ENCODE measurements at places on chromosomes 5 and 9.

GRCh38 chr5:14178091-14178490 lies 34.9 kb downstream of the TRIO start:
- DNase-seq = no peak

- no peak for DNase-seq
Measured at GRCh38 chr5:1343931-1344901, 683 bp downstream of the CLPTM1L start.

DNA sequence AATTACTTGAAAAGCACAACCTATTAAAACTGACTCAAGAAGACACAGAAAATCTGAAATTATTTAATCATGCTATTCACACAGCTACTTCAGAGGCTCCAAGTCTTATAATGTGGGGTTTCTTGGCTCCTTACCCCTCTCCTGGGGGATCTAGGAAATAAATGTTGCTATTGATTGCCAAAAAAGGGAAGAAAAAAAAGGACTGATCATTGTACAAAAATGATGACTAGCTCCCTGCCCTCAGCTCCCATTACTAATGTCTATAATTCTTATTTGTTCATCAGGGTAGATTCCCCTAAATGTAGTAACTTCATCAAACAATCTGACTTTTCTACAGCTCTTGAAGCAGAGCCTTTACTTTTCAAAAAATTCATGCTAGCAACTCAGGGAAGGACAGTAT lies 3.3 kb upstream of the SMC5 start:
- DNase-seq = no peak

DNA sequence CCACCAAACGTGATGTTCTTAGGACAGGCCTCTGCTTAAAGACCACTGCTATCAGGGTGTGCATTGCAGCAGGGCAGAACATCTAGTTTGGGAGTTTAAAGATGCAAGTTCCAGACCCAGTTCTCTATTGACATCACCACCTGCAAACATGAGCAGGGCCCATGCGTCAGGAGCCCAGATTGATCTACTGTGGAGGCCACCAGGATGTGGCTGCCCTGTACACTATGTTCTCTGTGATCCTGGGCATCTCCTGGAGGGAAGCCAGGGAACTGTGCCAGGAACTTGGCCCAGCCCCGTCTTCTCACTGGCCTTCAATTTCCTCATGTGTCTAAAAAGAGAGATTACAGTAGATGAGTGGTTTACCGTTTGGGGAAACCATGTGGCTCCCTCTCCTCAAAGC lies 87.1 kb downstream of the PDE6A start:
- DNase-seq = peak; percentile 88

DNA sequence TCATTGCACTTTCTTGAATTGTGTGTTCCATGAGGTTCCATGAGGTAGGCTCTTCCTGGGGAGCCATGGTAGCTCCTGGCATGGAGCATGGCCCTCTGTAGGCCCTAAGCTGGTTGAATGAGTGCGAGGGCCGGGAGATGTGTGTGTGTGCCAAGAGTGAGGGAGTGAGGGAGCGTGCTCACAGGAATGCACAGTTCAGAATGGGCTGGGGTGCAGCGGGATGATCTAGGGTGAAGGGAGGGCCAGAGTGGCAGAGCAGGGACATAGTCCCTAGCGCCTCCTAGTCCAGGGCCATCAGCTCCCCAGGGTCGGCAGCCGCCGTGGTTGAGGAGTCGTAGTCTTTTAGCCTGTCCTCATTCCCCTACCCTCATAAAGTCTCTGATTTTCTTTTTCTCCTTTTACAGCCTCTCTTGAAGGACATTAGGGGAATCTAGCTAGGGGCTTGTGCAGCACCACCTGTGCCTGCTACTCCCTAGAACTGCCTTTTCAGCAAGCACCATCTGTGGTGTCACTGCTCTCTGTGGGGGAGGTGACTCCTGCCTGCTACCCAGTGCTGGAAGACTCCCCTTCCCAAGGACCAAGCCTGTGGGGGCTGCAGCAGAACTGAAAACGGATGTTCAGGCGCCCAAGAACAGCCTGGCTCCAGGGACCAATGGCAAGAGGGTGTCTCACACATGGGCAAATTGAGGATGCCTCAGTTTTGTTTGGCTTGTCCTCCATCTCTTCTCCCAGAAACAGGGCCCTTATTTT lies 65.3 kb upstream of the PPARGC1B start:
- DNase-seq = no peak

DNA sequence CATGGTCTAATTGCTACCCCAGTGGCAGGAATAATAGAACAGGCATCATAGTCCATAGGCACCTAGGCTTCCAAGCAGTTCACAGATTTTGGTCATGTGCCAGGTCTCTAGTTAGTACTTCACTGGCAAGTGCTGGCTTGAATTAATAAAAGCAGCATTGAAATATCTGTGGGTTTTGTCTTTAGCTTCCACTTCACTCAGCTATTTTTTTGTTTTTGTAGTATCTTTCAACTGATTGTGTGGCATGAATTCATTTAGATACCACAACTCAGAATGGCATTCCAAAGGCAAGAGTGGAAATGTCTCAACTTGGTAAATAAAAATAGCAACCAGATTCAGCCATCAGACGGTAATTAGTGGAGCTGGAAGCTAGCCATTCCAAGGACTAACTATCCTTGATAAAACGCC lies 27.9 kb upstream of the ITGA2 start:
- no peak for DNase-seq

DNA sequence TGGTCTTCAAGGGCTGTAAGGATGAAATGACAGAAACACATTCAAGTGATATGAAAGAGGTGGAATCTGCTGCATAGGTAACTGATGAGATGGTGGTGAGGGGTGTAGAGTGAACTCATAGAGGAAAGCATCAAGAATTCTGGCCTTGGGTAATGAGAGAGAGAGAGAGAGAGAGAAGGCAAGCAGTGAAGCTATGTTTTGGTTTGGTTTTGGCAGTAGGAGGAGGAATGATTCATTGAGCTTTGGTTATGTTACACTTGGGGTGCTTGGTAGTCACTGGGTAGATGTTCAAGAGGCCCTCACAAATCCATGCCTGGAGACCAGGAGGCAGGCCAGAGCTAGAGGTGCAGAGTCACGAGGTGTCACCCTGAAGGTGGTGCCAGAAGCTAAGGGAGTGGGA lies 89.5 kb downstream of the EGFLAM start:
- DNase-seq = no peak

GRCh38 chr5:36444582-36445418 lies 143.1 kb upstream of the RANBP3L start:
- peak; percentile 82 for DNase-seq

DNA sequence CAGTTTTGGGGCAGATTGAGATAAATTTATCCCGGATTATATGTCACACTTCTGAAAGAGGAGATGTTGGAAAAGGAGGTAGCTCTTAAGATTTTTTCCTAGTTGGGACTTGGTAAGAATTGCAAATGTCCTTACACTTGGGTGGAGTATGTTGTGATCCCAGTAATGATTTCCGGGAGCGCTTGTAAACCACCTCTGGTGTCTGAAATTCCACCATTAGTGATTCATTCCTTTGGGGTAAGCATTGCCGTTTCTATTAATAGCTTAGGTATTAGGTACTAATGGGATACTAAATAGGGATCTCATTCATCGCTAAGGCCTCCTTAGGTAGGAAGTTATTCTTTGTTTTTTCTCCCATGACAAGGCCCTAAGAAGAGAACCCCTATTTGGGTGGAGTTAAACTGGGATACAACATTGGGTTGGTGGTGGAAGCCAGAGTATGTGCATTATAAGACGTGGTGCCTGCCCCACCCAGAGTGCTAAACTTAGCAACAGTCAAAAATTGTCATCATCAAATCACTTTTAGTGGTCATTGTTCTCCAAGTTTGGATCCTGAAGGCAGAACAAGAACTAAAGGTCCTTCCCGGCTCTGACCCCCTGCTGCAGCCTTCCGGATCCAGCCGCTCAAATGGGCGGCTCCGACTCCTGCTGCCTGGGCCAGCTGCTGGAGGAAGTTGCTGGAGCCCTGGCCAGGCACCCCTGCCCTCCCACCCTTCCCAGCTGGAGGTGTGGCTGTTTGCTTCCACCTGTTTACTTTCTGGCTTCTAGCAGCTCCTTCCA lies 31.7 kb upstream of the DAB2IP start:
- DNase-seq = peak; percentile 80

DNA sequence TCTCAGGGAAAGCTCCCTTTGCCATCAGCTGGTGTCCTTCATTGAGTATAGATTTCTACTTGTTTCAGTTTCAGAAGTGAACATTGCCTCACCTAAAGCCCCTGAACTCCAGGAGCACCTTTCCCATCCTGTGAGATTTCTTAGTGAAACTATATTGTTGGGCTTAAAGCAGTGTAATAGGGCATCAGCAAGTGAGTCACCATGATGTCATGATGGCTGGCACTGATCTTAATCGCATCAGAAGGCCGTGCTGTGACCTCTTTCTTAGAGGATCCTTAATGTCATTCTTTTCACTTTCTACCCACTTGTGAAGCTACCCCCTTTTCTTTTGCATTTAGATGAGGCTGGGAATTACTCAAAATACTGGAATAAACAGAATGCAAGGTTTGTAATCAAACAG lies 401.3 kb downstream of the MTRR start:
- DNase-seq = no peak

GRCh38 chr5:122163121-122164069 lies 34.0 kb downstream of the ZNF474 start:
- DNase-seq = peak; percentile 44

DNA sequence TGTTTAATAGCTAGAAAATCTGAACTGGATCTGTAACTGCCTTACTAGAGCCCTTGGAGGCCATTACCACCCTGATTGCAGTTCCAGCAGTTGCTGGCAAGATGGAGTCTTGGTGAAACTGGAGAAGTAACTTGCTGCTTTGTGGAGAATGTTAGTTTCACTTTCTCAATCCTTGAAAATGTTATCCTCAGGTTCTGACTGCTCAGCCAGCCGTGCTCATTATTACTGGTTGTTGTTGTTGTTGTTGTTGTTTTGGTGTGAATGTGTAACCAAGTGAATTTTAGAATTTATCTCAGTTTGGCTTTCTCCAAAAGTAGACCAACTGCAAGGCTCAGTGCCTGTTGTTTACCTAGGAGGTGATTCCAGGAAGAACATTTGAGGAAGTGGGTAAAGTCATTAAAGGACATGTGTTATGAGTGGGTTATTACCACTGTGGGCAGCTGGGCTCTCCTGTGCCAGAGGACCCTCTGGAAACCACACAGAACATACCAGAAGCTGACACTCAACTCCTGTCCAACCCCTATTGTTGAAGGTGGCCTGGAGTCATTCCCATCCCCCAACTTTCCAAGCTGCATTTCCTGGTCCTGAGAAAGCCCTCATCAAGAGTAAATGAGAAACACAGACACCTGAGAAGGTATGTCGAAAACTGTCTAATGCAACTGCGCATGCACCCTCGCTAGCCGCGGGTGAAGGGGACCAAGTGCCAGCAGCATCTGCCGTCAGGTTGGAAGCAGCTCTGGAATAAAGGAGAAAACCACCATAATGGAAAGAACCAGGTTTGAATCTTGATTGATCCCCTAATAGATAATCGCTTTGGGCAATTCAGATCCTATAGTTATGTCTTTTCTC lies 111.6 kb downstream of the CMYA5 start:
- DNase-seq = no peak

DNA sequence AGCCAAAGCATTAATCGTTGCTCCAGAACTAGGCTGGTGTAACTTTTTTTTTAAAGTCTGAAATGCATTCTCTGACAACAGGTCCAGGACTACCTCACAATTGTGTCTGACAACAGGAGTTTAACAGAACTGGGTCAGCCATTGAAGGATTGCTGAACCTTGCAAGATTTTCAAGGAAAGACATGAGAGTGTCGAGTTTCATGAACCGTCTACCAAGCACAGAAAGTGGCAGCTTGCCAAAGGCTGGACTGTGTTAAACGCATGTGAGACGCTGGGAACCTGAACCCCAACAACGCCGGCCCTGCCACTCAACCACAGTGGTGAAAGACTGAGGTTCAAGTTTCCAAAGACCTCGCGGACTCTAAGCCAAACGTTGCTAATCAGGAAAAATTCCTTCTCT lies 79.1 kb downstream of the LHFPL2 start:
- DNase-seq = peak; percentile 84

DNA sequence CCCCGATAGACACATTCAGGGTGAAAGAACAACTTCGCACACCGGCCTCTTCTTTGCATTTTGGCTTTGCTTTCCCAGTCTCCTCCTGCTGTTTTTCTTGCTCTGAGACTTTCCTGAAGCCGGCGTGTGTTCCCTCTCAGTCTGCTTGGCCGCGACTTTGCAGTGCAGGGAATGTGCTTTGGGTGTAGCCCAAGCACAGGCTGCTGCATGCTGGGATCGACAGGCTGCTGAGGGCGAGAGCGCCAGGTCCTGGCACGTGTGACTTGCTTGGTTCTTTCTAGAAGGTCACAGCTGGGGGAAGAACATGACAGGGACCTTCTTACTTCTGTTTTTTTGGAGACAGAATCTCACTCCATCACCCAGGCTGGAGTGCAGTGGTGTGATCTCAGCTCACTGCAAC lies 40.6 kb downstream of the TENT4A start:
- peak; percentile 71 for DNase-seq

DNA sequence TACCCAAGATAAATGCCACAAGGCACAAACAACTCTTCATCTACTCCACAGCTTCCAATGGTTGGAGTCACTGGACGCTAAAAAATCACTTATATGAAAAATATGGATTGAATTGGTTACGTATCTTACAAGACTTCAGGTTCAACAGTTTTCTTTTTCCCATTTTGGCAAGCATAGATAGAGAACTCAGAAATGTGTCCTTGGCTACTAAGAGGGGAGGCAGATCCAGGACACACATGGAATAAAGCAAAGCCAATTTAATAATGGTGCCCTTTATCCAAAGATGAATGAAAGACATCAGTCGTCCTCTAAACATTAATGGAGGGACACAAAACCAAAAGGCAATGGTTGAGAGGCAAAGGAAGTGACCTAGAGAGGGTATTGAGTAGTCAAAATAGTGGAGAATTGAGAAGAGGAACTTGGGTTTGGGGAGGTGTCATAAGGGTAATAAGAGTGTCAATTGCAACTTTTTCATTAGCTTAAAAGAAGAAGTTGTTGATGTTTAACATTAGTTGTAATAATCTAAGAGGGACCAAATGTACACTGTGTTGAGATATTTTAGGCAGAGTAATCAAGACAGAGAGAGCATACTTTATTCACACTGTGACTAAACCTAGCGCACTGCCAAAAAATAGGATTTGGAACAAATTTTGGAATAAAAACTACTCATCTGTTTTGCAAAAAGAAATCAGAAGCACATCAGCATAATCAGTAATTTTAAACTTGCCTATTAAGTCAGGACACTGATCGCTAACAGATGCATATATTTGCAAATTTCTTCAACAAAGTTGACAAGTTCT lies 308.2 kb downstream of the ARL15 start:
- no peak for DNase-seq

GRCh38 chr9:122875523-122875922 lies 29.6 kb downstream of the RC3H2 start:
- no peak for DNase-seq

GRCh38 chr5:53169933-53170332 lies 60.4 kb upstream of the MOCS2 start:
- DNase-seq = no peak

GRCh38 chr9:100287186-100287585 lies 65.6 kb downstream of the TEX10 start:
- no peak for DNase-seq

GRCh38 chr5:59673438-59674058 lies 220.0 kb downstream of the PDE4D start:
- DNase-seq = no peak

GRCh38 chr9:106878934-106879333 lies 16.0 kb downstream of the ZNF462 start:
- peak; percentile 88 for DNase-seq
